ENCODE measurements at places on chromosomes 13 and 19. TPM values are rescaled to one million over a fixed set of nuclear protein-coding genes. Genes with fewer than 3 reads are reported as not detected.

KLF1 gene
- total RNA-seq: not detected

GRCh38 chr19:42115219-42115618 is 17.0 kb downstream of the POU2F2 start:
- DNase-seq: no peak

DNA sequence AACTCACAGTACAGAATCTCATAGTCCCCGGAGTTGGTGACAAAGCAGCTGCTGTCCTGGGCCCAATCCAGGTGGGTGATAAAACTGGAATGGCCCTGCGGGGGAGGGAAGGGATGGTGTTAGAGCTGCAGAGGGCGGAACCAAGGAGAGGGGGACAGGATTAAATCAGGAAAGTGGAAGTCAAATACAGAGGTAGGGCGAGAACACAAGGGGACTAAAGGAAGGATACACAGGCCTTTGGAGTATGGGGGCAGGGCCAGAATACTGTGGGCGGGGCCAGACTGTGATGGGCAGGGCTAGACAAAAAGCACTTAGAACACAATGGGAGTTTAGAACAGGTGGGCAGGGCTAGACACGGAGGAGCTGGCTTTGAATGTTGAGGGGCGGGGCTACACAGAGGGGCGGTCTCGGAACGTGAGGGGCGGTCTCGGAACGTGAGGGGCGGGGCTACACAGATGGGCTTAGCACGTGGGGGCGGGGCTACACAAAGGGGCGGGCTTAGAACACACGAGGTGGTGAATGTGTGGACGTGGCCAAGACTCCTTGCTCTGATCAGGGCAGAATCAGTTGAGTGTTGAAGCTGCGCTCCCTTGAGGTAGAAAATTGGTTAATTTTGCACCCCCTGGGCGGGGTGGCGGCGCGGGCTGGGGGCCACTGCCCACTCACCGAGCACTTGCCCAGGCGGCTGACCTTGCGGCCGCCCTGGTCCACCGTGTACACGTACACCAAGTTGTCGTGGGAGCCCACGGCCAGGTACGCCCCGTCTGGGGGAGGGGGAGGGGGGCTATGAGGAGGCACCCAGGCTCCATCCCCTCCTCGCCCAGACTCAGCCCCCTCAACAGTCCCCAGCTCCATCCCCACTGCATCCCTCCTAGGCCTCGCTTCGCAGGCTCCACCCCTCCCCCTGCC is 14.0 kb upstream of the GPR4 start:
- peak; percentile 71 for DNase-seq

DNA sequence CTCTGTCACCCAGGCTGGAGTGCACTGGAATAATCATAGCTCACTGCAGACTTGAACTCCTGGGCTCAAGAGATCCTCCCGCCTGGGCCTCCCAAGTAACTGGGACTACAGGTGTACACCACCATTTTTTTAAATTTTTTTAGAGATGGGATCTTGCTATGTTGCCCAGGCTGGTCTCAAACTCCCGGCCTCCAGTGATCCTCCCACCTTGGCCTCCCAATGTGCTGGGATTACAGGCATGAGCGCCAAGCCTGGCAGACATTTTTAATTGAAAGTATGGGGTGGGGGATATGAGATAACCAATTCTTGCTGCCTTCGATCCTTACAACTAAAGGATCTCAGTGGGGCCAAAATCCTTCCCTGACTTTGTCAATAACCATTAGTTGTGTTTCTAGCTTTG is 91.8 kb downstream of the ZNF557 start:
- DNase-seq: no peak

DNA sequence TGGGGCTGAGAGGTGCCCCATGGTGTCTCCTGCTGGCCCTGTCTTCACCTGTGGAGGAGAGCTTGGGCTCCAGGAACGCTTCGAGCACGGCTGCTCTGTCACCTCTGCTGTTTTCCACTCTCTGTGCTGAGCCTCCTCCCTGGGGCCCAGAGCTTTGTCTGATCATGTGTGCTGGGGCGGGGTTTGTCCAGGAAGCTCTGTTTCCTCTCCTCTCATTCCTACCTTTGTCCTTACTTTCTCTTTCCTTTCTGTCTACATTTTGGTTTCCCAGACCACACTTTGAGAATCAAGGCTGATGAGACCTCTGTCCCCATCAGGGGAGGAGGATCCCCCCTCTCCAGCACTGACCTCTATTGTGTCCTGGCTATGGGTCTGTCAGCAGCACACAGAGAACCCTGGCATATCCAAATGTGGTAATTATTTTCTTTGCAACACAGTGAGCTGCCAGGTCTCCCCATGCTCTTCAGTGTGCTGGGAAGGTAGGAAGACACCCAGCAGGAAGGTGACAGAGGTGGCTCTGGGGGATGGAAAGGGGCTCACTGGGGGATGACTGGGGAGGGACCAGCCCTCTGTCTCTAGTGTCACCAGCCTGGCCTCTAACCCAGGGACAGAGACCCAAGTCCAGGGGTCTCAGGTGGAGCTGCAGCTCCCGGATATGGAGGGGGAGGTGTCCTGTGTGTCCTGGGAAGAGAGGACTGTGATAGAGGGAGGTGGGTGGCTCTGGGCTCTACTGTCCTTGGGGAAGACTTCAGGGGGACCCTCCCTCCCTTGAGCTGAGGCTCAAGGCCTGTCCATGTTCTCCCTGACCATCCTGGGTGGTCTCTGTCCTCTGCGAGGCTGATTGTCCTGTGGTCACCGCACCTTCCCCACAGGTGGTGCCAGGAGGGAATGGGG is at the start of gene CEACAM1:
TSS of gene CEACAM1 (minus strand) at position 128 of the 894 bp plus-strand sequence. CDS start at position 21, 107 bp downstream.
- DNase-seq: peak; percentile 58

DNA sequence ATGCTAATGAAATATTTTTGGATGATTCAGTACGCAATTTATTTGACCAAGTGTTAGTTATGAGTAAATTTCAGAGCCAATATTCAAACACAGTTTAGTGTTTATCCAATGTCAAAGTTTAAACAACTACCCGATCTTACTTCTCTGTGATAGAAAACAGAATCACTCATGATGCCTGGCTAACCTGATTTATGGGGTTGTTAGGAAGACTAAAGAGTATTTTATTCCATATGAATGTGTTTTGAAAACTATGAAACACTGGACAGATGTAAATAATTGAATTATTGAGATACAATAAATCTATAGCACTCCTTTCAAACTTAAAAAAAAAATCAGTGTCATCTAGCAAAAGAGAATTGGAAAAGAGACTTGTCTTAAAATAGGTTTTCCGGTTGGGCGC is 1181.8 kb downstream of the EFNB2 start:
- no peak for DNase-seq

DNA sequence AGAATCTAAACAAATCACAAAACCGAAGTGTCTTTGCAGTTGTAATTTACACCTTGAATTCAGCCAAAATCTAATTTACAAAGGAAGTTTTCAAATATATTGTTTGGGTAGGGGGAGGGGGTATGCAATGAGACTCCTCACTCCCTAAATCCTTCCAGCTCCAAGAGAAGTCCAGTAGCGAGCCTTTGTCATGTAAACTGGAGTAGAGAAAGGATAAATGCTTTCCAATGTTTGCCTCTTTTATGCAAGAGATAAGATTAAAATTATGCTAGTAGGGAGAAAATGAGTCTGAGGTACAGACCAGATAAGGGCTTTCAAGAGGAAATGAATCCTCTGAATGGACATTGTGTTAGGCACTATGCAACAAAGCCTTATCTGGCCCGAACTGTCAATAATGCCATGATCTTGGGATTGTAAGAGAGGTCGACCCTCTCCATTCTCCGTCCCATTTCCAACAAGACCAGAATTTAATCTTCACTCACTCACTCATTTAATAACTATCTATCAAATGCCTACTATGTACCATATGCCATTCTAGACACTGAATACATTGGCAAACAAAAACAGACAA is 199.2 kb downstream of the LACC1 start:
- no peak for DNase-seq

- DNase-seq: peak; percentile 67
Observed at GRCh38 chr13:34070006-34070405, 252.1 kb downstream of the RFC3 start.

DNA sequence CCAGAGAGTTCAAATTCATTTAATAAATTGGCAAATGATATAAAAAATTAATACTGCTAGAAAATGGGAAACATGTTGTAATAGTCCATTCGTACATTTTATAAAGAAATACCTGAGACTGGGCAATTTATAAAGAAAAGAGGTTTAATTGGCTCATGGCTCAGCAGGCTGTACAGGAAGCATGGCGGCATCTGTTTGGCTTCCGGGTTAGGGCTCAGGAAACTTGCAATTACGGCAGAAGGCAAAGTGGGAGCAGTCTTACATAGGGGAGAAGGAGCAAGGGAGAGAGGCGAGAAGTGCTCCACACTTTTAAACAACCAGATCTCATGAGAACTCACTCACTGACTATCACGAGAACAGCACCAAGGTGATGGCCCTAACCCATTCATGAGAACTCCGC is 512.0 kb downstream of the DACH1 start:
- no peak for DNase-seq

- peak; percentile 98 for DNase-seq
Observed at GRCh38 chr19:35404879-35405622, 34.2 kb downstream of the GPR42 start.

GRCh38 chr13:106484084-106484483 is 51.4 kb downstream of the EFNB2 start:
- no peak for DNase-seq
